ENCODE measurements at places on chromosomes 1 and 21.
A peak's percentile ranks its signal among the peaks of the same experiment; 100 is the strongest.

DNA sequence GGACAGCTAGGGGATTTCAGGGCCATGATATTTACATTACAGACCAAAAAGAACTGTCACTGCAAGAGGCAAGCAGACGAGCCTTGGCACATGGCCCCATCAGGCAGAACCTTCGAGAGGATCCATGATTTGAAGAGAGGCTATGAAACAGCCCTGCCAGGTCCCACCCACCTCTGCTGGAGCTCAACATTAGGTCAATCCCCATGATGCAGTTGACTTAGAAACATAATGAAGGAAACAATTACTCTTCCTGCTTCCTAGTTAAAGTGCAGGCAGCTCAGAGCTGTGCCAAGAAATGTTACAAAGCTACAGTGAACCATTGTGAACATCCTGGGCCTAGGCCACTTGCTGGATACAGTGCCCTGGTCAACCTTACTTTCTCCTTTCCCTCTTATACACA is 41.7 kb upstream of the PTCH2 start:
- DNase-seq = peak; percentile 13

DNA sequence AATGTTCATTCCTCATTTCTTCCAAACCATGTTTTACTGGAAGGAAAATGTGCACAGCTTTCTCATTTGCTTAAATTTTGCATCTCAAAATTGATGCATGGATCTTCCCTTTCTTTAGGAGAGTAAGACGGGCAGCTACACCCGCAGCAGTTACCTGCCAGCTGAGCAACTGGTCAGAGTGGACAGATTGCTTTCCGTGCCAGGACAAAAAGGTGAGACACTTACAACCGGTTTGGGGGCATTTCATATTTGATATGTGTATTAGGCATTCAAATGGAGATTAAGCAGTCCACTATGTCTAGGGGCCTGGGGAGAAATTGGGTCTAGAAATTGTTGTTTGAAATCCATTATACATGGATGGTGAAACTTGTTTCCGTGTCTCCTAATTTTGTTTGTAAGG is 12.9 kb downstream of the C8A start:
- DNase-seq = no peak

DNA sequence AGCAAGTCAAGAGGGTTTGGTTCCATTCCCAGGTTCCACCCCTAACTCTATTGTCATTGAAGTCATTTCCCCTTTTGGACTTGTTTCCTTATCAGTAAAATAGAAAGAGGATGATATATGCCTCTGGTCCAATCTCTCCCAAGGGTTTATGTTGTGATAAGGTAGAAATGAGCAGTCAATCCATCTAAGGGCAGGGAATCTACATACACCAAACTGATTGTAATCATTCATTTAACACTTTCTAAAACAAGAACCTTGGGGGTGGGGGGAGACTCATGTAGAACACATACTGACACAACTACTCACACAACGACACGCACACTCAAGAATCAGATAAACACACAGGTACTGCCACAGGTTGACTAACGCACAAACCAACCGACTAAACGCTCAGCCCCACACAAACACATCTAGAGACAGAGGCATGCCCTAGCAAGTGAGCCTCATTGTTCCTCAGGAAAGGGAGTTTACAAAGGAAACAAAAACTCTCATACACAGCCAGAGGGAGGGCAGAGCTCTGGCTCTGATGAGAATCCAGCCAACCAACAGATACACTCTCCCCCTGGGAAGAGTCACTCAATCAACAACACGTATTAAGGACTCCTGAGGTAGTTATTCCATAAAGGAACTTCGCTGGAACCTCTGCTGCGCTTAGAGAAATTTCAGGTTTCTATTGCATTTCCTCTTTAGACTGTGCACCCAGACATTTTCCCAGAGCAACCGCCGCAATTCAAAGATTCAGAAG is 1.0 kb downstream of the F11R start:
- DNase-seq = peak; percentile 74

DNA sequence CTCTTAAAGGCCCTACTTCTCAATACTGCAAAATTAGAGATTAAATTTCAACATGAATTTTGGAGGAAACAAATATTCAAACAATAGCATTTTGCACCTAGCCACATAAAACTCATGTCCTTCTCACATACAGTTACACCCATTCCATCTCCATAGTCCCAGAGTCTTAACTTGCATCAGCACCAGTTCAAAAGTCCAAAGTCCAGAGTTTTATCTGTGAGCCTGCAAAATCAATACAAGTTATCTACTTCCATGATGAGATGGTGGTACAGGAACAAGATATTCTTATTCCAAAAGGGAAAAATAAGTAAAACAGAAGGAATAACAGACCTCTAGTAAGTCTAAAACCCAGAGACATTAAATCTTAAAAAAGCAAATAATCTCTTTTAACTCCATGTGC is 686.0 kb upstream of the ADGRL4 start:
- no peak for DNase-seq

DNA sequence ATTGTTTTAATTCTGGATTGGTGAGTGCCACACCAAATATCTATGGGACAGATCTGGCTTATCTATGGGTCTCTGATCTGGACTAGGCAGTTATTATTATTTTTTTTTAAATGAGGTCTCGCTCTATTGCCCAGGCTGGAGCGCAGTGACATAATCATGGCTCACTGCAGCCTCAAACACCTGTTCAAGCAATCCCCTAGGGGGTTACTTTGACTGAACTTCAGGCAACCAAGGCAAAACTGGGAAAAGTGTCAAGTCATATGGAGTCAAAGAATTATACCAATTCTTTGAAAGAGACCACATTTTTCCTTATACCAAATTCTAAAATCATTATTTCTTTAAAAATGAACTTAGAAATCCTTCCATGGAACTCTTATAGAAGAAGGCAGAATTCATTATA is 129.1 kb upstream of the HOOK1 start:
- peak; percentile 78 for DNase-seq

DNA sequence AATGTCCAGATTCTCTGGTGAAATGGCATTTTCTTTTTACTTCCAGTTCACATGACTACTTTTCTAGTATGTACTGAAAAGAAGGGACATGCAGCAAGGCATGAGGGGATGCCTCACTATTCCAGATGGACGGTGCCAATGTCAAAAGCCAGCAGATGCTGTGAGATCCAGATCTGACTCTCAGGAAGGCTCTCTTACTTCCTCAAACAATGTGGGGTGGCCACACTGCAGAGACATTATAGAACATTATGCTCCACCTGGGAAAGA is 17.7 kb downstream of the CRYZ start:
- DNase-seq = no peak

GRCh38 chr1:111275079-111275478 is 15.6 kb upstream of the CHIA start:
- no peak for DNase-seq

- no peak for DNase-seq
Observed at GRCh38 chr1:11507309-11507708, 28.4 kb downstream of the DISP3 start.

DNA sequence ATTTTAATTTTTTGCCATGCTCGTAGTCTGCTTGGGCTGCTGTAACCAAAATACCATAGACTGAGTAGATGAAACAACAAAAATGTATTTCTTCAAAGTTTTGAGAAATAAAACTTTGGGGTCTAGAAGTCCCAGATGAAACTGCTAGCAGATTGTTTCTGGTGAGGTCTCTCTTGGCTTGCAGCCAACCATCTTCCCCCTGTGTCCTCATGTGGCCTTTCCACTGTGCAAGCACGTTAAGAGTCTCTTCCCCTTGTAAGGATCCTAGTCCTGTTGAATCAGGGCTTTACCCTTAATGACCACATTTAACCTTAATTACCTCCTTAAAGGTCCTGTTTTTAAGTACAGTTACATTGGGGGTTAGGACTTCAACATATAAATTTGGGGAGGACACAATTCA is 86.6 kb downstream of the PTBP2 start:
- DNase-seq = no peak

- no peak for DNase-seq
Observed at GRCh38 chr1:8746554-8746953, 70.9 kb downstream of the RERE start.

DNA sequence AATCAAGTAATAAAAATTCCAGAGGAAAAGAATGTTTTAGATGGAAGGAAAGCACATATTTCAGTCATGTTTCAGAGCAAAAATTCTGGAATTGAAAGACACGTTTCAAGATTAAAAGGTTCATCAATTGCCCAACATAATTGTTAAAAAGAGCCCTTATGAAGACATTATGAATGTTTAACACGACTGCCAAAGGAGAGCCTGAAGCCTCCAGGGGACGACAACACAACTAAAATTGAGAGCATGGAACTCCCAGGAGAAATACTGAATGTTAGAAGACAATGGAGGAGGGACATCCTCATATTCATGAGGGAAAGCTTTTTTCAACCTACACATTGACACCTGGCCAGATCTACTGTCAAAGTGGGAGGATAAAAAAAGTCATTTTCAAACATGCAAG is 16.0 kb downstream of the OR2T11 start:
- DNase-seq = peak; percentile 25

- no peak for DNase-seq
Observed at GRCh38 chr1:241715956-241716355, 63.9 kb downstream of the WDR64 start.

DNA sequence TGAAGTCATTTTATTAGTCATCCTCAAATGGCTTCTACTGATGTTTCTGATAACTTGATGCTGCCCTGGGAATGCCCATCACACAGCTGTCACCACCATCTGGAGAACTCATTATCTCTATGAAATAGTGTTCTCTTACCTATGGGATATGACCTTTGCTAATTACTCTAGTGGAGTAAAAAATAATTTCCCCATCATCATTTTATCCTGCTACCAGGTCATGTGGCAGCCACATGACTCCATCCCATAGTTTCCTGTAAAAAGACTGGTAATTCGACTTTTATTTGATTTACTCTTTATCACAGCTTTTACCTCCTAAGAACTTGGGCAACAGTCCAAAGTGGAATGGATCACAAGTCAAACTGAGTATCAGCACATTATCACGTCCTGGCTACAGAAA is 76.1 kb upstream of the USP25 start:
- no peak for DNase-seq

GRCh38 chr1:222000131-222000530 is 258.2 kb upstream of the DUSP10 start:
- DNase-seq = no peak
